ENCODE measurements at places on chromosomes 7 and 10.

- DNase-seq, result no peak
These were observed 153.3 kb upstream of the INSYN2A start for GRCh38 chr10:127349737-127350136.

DNA sequence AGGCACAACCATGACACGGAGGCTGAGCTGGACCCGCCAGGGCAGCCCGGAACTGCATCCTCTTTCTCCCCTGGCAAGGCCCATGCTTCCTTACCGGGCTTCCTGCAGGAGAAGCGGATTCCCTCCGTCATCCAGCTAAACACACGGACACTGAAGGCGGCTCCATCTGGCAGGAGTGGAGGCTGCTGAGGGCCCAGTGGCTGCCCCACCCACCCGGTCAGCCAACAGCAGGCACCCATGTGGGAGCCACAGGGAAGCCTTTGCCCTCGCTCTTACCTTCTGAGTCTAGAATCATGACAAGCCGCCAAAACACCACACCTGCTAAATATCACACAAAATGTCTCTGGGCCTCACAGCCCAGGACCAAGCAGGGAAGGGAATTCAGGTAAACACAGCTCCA lies 321.6 kb upstream of the RNF32 start:
- DNase-seq, result no peak

DNA sequence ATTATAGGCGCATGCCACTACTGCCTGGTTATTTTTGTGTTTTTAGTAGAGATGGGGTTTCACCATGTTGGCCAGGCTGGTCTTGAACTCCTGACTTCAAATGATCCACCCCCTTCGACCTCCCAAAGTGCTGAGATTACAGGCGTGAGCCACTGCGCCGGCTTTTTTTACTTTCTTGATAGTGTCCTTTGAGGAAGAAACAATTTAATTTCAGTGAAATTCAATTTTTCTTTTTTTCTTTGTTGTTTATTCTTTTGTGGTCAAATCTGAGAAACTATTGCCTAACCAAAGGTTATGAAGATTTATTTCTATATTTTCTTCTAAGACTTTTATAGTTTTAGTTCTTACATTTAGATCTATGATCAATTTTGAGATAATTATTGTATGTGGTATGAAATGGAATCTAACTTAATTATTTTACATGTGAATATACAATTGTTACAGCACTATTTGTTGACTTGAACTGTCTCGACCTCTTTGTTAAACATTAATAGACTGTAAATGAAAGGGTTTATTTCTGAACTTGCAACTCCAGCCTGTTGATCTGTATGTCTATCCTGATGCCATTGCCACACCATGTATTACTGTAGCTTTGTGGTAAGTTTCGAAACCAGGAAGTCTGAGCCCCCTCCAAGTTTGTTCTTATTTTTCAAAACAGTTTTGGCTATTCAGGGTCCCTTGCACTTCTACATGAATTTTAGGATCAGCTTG lies 19.8 kb upstream of the RASSF4 start:
- peak; percentile 75 for DNase-seq

DNA sequence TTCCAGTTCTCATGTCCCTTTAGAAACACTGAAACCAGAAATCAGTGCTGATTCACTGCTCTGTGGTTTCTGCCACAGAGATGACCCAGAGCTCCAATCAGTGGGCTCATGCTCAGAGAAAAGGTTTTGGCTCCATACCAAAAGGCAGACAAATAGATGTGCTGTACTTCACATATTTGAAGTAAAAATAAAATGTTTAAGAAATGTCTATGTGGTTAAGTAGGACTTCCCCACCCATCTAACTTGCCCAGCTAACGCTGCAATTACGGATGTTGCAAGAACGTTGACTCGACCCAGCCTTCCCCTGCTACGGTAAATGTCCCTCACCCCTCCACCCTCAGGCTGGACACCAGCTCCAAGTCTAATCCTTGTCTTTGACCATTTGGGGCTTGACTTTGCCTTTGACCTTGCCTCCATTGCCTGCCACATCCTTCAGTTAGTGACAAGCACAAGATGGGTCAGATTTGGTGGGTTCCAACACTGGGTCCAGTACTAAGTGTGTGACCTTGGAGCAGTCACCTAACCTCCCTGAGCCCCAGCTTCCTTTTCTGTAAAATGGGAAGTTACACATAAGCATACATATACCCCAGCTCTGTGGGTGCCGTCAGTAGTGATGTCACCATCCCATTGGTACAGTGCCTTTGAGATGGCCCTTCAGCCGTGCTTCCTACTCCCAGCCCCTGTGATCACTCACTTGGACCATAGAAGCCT lies 95.8 kb downstream of the CHST15 start:
- peak; percentile 54 for DNase-seq

- no peak for DNase-seq
These were observed 16.7 kb downstream of the ITGB1 start for GRCh38 chr10:32941357-32941756.

GRCh38 chr7:133582766-133583523 lies 330.1 kb downstream of the EXOC4 start:
- DNase-seq, result no peak

GRCh38 chr7:15419596-15419995 lies 142.2 kb downstream of the AGMO start:
- no peak for DNase-seq

DNA sequence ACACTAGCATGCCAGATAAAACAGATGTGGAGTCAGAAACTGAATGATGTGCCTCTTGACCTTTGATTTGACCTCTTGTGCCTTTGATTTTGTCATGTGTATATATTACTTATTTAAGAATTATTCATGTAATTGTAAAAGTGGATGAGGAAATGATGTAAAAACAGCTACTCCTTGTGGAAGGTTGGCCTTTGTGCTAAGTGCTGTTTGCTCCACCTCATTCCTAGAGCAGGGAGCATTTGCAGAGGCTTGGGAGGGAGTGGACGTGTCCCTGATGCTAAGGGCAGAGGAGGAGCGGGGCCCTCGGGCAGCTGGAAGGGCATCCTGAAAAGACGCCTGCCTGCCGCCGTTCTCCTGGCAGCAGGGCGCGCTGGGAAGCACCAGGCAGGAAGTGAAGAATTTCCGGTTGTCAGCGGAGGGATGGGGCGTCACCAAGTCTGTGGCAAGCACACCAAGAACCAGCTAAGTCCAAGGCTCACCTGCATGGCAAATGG lies 197.6 kb upstream of the ZNF32 start:
- peak; percentile 18 for DNase-seq

GRCh38 chr10:124864421-124865193 lies 63.0 kb downstream of the ABRAXAS2 start:
- DNase-seq, result peak; percentile 15

- no peak for DNase-seq
These were observed 30.7 kb upstream of the GDF10 start for GRCh38 chr10:47269294-47269693.

DNA sequence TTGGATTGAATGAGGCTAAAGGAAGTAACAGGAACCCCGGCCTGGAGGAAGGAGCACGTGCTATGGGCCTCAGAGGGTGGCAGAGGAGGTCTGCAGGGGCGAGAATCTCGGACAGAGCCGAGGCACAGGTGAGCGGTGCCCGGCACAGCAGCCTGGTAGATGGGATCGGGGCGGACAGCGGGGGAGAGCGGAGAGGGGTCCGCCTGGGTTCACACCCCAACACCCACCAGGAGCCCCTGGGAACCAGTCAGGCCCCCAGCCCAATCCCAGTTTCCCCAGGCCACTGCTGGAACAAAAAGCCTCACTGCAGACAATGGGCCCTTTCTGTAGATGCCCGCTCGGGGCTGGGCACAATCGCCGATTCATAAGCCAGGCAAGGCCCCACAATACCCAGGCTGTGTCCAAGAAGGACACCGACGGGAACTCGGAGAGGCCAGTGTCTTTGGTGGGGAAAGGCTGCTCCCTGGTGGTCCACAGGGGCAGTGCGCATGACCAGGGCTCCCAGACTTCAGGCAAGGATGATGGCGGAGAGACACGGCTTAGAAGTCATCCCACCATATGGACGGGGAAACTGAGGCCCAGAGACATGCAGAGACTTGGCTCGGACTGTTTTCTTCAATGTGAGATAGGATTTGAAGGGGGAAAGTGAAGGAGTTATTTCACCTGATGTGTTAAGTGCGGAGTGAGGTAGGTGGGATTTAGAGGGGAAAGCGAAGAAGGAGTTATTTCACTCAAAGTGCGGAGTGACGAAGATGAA lies 106.9 kb upstream of the GPR26 start:
- peak; percentile 69 for DNase-seq

GRCh38 chr10:31581741-31582323 lies 262.8 kb downstream of the ZEB1 start:
- peak; percentile 87 for DNase-seq

DNA sequence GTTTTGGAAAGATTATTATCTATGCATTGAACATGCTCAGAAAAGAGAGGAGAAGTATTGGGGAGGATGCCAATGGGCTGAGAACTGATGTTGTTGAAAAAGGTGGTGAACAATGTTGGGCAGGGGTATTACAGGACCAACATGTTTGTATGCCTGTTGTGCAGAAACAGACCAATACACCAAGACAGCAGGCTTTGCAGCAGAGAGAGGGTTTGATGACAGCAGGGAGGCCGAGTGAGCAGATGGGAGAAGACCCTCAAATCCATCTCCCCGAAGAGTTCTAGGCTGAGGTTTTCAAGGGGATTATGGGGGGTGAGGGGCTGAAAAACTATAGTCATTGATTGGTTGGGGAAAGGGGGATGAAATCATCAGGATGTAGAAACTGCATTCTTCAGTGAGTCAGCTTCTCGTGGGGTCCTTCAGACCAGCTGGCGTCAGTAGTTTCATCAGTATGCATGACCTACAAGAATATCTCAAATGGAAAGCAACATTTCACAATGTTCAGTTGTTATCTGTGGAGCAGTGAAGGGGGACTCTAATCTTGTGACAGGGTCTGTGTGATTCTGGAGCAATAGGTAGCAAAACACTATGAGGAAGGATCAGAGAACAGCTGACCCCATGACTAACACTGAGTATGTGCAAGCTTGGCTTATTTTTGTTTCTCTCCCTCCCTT lies 167.8 kb downstream of the BAMBI start:
- no peak for DNase-seq

- no peak for DNase-seq
These were observed 24.6 kb downstream of the TYW1 start for GRCh38 chr7:67021260-67021659.

GRCh38 chr10:96208271-96208670 lies 63.1 kb downstream of the BLNK start:
- DNase-seq, result no peak

DNA sequence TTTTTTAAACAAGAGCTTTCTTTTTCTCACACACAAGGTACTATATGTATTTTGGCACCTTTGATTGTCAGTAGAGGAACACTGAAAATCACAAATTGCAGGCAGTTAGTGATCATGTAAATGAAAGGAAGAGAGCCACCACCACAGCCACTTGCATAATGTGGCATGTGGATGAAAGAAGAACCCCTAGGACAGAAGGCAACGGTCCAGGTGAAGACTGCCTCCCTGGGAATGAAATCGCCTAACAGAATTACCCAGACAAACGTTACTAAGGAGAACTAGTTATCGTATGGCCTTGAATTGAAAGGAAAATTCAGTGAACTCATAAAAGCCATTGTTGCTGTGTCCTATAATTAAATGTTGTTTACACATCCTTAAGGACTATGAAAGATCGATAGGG lies 41.2 kb upstream of the PTPRZ1 start:
- no peak for DNase-seq

DNA sequence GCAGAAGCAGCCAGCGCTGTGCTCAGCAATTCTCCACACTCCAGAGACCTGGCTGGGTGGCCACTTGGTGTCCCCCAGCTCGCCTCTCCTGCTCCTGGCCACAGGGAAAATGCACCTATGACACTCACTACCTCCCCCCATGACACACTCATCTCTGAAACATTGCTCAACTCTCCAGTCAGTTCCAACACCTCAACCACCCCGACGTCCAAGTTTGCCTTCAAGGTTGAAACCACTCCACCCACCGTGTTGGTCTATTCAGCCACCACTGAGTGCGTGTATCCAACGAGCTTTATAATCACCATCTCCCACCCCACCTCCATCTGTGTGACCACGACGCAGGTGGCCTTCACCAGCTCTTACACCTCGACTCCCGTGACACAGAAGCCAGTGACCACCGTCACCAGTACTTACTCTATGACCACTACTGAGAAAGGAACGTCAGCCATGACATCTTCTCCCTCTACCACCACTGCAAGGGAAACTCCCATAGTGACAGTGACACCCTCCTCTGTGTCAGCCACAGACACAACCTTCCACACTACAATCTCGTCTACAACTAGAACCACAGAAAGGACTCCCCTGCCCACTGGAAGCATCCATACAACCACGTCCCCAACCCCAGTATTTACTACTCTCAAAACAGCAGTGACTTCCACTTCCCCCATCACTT lies 2.7 kb downstream of the MUC3A start:
- no peak for DNase-seq

- peak; percentile 17 for DNase-seq
These were observed 37.2 kb upstream of the PAPSS2 start for GRCh38 chr10:87622314-87623004.

- no peak for DNase-seq
These were observed 1195.8 kb downstream of the SORCS1 start for GRCh38 chr10:105968666-105969065.

DNA sequence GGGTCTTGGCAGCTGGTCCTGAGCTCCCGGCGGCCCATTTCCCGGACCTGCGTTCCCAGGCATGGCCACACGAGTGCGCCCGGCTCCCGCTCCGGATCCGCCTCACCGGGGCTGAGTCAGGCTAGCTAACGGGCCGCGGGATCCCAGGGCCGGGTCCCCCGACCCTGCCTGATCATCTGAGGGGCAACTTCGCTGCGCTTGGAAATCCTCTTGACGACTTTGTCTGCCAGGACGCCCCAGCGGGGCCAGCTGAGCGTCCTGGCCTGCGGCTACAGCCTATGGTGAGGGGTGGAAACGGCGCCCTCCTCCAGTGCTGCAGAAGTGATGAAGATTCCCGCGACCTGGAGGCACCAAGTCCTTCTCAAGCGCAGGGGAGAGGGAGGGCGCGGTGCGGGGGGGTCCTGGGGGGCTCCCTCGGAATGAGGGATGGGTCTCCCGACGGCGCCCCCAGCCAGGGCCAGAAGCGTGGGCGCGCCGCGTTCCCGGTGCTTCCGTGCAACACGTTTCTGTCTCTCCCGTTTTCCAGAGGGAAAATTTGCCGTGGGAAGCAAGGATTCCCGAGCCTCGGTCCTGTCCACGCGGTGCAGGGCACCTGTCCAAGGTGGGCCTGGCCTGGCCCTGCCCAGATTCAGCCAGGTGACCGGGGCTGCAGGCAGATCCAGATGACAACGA lies 212.4 kb downstream of the CCSER2 start:
- peak; percentile 75 for DNase-seq

DNA sequence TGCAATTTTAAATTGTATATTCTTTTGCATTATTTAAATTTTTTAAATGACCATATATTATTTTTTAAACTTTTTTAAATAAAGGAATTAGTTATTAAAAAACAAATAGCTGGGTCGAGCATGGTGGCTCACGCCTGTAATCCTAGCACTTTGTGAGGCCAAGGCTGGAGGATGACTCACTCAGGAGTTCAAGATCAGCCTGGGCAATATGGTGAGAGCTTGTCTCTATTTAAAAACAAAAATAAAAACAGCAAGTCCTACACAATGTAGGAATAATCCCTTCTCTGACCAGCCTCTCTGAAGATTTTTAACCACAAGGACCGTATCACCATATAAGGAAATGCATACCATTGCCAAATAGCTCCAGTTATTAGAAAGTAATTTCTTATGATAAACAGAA lies 19.6 kb downstream of the NOC3L start:
- DNase-seq, result no peak

- DNase-seq, result no peak
These were observed 164.7 kb downstream of the ADAM12 start for GRCh38 chr10:126223512-126224067.

Measured in hematopoietic multipotent progenitor cell treated with erythropoietin and hydrocortisone succinate and interleukin-3 and kit ligand, for 4 days (in vitro differentiated cells).